Umbilical cord (tissue), 2 donors: ENCODE measurements at places on chromosomes 4 and X.
A peak's percentile ranks its signal among the peaks of the same experiment; 100 is the strongest.

GRCh38 chrX:19953145-19953544 is 37.7 kb downstream of the BCLAF3 start:
- no peak for DNase-seq

DNA sequence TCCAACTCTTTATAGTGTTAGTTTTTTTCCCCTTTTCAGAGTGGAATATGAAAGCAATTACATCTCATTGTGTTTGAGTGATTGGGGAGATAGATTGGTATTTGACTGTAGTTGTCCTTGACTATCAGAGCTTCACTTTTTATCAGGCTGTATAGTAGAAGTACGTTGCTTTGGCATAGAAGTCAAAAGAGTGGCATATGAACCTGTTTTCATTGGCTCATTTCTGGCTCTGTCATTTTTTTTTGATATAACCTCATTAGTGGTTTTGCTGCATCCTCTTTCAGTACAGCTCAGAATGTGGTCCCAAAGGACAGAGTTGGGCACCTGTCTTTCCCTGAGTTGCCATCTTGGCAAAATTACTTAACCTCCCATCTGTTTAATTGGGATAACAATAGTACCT is 1.4 kb downstream of the TMA16 start:
- no peak for DNase-seq

DNA sequence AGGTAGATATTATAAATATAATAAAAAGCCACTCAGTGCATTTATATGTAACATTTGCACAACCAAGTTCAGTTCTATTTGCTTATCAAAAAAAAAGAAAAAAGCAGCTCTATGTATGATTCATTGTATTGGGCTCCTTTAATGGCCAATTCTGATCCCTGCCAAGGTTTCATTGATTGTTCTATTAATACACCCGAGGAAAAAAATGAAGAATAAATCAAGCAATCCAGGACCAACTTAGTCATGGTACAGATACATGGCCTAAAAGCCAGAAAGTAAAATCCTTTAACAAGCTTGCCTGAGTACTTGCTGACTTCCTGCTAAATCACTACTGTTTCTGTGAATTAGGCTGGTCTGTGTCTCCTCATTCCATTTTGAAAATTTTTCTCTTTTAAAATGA is 77.6 kb upstream of the PCDH7 start:
- DNase-seq: no peak

GRCh38 chrX:150476164-150476699 is 92.2 kb upstream of the MTM1 start:
- peak; percentile 83 for DNase-seq

GRCh38 chr4:67393007-67393406 is 152.3 kb downstream of the CENPC start:
- no peak for DNase-seq

DNA sequence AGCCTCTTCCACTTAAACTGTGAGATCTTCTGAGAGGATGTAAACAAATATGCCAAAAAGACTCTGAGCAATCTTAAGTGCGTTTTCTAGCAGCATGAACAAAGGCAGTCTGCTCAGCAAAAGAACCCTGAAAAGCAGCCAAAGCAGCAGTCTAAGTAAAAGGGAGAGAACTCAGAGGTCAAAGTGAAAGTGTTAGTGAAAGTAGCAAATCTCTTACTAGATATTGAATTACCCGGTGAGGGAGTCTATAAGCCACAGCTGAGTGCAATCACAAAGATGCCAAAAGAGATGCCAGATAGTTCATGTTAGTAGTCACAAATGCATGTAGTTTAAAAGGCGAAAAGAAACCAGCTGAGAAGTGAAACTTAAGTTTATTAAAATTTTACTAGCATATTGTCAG is 7.9 kb upstream of the GNRHR start:
- peak; percentile 4 for DNase-seq

DNA sequence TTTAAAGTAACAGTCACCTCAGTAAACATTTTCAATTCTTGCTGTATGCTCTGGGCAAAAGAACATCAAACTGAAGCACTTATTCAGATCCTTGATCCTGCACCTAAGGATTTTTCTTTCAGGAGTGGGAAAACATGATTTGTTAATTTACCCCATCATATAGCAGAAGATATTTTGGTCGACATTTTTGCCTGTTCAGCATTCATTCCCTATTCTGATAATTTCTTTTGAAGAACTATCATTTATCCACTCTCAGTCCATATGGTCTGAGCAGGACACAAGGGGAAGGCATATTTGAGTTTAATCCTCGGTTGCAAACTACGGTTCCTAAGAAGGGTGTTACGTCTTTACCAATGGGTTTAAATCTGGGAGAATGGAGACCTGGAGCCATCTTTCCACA is 1.2 kb upstream of the CLOCK start:
- no peak for DNase-seq

GRCh38 chr4:7559741-7560395 is 125.1 kb upstream of the PSAPL1 start:
- DNase-seq: no peak

DNA sequence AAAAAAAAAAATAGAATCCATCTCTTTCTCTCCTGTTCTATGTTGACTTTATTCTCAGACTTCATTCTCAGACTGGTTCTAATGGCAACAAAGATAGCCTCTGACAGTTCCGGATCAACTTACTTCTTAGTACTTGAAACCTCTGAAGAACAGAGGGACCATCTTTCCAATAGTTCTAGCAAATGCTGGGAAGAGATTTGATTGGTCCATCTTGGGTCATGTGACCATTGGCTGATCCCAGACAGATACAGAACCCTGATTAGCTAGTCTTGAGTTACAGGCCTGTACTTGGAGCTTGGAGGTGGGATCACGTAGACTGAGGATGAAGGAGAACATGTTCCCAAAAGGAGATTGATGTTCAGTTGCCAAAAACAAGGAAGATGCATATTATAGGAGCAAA is 66.9 kb upstream of the STIM2 start:
- DNase-seq: no peak
